CD4-positive, alpha-beta T cell (primary cell): ENCODE measurements at places on chromosomes 6 and 20.

DNA sequence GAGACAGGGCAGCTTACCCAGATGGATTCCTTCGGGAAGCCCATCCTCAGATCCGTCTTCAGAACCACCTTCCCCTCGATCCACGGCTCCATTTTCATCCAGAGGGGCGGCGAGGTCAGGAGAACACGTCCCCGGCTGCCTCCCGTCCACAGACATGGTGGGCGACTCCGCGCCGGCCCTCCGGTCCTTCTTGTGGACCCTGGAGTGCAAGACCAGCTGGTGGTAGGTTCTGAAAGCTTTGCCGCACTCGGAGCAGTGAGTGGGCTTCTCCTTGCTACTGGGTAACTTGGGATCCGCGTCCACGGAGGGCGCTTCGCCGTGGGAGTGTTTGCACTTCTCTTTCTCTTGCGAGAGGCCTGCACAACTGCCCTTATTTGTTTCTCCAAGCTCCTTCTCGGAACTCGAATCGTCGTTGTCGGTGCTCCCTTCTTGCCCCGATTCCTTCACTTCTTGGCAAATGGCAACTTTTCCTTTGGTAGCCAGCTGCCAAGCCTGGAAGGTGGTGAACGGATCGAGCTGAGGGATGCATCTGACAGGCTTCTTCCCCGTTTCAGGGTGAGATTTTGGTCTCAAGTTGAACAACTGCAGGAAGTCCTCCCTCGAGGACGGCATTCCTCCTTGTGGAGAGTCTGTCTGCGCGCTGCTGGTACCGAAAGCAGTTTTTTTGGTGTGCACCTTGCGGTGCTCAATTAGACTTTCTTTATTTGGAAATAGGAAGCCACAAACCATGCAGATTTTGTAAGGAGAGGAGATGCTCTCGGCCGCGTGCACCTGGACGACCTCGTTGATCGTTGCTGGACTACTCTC lies 12.0 kb downstream of the ZNF217 start:
- DNase-seq: no peak

DNA sequence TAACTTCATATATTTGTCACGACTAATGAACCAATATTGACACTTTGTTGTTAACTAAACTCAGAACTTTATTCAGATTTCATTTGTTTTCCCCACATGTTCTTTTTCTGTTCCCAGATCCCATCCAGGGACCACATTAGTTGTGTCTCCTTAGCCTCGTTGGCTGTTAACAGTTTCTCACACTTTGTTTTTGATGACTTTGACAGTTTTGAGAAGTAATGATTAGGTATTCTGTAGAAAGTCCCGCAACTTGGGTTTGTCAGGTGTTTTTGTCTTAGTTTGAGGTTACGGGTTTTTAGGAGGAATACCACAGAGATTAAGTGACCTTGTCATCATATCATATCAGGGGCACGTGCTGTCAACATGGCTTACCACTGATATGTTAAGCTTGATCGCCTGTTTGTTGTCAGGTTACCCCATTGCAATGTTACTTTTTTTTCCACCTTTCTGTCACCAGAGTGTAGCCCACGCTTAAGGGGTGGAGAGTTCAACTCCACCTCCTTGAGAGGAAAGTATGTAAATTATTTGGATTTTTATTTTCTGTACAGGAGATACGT lies 32.9 kb downstream of the MAP3K4 start:
- no peak for DNase-seq

DNA sequence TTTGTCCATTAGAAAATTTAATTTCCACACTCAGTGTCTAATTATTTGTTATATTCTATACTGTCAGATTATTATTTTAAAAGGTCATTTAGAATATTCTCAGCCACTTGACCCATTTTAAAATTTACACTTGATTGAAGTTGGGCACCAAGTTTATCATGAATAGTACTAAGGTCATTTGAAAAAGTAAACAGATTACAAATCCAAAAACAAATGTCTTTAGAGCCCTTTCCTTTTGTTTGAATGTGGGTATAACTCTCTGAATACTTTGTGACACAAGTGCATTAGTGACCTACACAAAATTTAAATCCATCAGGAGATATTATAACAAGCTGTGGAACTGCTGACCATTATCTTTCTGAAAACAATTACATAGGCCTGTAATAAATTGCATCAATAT lies 11.3 kb downstream of the HIVEP2 start:
- no peak for DNase-seq

DNA sequence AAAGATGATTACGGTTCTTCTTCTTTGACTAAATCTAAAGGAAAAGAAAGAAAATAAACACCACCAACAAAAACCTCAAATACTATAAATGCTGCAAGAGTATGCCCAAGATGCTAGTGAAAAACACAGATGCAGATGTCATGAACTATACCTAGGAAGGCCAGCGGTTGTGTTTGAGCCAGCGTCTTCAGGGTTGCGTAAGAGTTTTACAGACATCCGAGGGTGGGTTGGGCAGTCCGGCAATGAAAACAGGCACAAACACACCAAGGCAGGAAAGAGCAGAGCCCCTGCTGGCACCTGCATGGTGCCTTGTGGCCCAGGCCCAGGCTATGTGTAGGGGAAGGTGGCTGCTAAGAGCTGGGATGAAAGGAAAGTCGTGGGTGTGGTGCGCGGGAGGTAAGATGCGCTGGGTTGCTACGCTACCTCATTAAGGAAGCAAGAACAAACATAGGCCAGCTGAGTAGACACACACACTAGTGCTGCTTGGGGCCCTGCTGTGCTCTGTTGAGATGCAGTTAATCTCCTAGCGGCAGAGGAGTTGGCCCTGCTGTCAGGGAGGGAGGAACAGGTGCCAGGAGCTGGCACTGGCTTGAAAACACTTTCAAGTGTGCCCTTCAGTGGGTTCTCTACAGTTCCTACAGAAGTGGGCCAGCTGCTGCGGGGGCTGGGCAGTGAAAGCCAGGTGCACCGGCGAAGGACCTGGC lies 170.2 kb upstream of the PLN start:
- no peak for DNase-seq
